ENCODE measurements at places on chromosomes 2 and 18.
A peak's percentile ranks its signal among the peaks of the same experiment; 100 is the strongest.

DNA sequence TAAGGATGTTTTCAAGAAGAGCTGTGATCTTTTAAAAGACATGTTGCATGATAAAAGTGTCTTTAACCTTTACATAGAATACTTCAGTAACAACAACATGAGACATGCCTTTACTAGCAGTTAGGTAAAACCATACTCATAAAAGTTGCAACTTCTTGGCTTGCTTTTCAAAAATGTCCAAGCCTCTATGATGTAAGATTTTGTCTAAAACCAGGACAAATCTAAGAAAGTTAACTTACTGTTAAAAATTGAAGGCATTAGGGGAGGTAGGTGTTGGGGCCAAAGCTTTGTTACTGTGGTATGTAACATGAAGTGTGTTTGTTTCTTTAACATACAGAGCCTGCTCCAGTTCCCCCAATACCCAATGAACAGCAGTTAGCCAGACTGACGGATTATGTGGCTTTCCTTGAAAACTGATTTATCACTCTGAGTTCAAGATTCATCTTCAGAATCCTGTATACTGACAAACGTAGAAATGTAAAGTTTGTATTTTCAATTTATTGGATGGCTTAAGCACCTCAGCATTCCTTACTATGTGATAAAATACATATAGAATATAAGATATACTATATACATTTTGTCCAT is 11.7 kb downstream of the COPS8 start:
- DNase-seq = no peak

GRCh38 chr2:221063568-221063967 is 508.5 kb downstream of the EPHA4 start:
- DNase-seq = no peak

- no peak for DNase-seq
Observed at GRCh38 chr18:77114415-77115191, 18.0 kb downstream of the MBP start.

DNA sequence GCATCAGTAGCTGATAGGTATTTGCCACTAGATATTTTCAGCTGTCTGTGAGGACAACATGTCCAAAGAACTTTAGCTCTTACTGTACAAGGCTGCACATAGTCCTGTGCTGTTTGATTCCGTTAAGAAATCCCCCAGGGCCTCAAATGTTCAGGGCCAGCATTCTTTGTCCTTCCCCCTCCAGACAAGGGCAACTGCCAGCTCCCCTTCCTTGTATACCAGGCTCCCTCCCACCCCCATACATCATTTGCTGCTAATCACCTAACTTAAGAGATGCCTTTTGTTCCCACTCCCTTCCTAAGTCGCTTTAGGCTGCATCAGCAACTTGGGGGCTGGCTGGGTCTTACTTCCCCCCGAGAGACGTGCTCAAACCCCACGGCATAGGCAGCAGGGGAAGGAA is 138.7 kb downstream of the CDH20 start:
- no peak for DNase-seq

DNA sequence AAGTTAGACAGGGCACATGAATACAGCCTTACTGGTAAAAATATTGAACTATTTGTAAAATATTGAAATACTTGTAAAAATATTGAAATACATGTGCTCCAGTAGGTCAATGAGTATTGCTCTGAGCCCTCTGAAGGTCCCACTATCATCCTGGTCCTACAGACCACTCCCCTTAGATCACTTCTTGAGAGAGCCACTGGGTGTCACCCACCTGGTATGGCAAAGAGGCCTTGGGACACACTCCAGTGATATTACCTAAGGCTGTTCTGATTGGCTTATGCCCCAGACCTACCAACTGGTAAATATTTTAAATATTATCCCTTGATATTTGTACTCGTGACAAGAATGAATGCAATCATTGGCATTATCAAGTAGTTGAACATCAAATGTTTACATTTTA is 5.0 kb downstream of the THSD7B start:
- no peak for DNase-seq

DNA sequence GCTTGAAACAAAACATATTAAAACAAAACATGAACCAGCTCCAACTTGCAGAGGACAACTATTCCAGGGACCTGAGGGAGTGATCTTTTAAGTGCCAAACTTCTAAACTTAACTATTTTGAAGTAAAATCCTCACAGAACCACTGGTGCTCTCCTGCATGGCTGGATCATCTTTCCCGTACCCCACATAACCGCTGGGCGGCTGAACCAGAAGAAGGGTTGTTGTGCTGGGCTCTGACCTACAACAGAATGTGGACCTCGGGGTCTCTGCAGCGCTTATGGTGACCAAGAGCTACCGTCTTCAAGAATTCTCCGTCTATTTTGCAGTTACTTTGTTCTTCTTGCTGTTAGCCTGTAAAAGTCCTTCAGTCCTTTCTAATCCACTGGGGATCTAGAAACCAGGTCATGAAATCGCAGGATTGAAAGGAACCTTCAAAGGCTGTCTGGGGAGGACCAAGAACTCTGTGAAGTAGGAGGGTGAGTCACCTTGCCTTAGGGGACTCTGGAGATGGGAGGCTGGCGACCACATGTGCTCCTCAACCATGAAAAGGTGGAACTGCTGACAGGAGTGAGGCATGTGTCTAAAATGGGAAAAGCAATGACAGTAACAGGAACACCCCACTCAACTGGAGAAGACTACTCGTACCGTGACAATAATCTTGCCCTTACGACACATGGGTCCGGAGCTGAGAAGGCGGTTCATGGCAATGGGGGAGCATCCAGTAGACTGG is 46.6 kb downstream of the HDLBP start:
- no peak for DNase-seq

DNA sequence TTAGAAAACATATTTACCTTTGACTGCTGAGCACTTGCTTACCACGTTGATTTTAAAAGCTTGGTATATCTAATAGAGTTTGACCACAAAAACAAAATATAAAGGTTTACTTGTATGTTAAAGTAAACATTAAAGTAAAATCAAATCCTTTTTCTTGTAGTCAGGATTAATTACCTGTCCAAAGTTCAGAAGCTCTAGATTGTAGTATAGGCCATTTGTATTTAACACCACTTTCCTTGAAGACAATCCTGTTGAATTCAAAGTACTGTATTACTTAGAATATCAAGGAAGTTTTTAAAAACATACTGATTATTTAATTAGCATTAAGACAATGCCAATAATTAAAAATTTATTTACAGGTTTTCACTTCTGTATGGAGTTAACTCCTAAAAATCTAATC is 53.0 kb downstream of the PGAP1 start:
- no peak for DNase-seq

- DNase-seq = peak; percentile 55
Observed at GRCh38 chr18:13265008-13265910, 46.7 kb downstream of the LDLRAD4 start.

- no peak for DNase-seq
Observed at GRCh38 chr2:214515111-214515510, 104.3 kb downstream of the VWC2L start.

DNA sequence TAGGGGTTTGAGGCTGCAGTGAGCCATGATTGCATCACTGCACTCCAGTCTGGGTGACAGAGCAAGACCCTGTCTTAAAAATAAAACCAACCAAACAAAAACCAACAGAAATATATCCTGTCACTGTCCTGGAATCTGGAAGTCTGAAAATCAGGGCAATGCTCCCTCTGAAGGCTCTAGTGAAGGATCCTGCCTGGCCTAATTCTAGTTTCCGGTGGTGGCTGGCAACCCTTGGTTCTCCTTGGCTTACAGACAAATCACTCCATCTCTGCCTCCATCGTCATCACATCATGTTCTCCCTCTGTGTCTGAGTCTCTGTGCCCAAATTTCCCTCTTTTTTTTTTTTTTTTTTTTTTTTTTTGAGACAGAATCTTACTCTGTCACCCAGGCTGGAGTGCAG is 15.9 kb upstream of the VPS4B start:
- DNase-seq = no peak

DNA sequence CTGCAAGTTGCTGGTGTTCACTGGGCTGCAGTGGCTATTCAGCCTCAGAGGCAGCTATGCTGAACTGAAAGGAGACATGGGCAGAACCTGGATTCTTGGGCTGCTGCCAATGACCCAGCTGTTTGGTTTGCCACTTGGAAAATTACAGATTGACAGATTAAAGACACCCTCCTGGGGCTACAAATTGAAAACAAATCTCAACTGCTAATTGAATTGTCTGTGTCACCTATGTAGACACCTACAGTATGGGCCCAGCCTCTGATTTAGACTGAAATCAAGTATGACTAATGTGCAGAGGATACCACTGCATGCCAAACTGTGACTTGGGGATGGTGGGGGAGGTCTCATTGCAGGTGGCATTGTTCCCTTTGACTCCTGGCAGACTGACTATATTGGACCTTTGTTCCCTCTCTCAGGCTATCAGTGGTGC is 42.8 kb downstream of the ITSN2 start:
- no peak for DNase-seq

DNA sequence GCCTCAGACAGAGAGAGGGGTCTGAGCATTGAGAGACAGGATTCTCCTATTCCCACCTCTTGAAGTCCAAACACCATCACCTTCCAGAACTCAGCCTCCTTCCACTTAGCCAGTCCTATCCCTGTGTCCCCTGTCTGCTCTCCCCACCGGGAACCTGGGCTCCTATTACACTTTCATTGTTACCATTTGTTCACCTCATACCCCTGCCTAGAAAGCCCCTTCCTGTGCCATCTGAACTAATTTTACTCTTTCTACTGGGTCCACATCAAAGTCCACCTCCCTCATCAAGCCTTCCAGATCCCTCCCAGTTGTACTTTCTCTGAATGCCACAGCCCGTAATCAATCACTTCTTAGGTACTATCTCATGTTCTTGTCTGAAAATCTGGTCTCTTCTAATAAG is 220.6 kb downstream of the ZBTB7C start:
- DNase-seq = no peak

DNA sequence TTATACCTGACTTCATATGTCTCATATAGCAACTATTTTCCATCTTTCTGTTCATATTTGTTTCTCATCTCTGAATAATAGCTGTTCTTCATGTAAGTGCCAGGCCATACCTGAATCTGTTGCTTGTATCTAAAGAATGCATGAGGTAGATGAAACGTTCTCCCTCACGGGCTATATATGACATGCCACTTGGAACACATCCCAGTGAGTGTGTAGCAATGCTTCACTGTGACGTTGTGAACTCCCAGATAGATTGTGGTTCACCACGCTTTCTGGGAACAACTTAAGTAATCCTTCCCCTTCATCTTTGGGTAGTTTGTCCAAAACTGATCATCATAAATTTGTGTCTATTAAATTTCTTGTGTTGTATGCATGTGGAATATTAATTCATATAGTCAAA is 60.1 kb downstream of the RDH14 start:
- no peak for DNase-seq

GRCh38 chr18:47756364-47757016 is 174.0 kb downstream of the SMAD2 start:
- DNase-seq = peak; percentile 44

DNA sequence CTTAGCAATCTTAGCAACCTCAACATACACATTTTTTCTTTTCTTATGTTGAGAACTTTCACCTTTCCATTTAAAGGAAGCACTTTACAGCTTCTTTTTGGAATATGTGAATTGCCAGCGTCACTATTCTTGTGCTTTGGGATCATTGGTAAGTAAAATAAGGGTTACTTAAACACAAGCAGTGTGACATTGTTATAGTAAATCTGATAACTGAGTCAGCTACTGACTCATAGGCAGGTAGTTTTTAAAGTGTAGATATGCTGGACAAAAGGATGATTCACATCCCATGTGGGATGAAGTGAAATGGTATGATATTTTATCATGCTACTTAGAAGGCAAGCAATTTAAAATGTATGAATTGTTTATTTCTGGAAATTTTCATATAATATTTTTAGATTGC is 637.2 kb downstream of the DCDC2C start:
- DNase-seq = no peak

DNA sequence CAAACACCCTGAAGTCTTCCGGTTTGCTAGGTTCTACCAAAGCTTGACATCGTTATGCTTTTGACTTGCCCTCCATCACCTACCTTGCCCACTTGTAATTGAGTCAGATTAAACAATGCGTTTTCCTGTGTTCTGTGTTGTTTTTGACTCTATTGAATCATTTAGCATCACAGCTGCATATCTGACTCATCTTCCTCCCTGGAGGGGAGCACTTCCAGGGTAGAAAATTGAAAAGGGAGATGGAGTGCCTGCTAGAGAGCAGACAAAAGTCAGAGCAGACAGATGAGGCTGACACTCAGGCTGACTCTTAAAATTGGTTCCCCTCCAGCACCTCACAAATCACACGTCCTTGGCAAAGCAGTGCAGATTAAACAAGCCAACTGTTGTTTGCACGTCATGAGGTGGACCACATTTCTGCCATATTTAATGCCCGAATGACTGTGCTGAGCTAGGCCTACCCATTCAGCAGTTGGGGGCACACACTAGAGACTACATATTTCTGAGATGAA is 2.2 kb downstream of the MPP4 start:
- DNase-seq = no peak

DNA sequence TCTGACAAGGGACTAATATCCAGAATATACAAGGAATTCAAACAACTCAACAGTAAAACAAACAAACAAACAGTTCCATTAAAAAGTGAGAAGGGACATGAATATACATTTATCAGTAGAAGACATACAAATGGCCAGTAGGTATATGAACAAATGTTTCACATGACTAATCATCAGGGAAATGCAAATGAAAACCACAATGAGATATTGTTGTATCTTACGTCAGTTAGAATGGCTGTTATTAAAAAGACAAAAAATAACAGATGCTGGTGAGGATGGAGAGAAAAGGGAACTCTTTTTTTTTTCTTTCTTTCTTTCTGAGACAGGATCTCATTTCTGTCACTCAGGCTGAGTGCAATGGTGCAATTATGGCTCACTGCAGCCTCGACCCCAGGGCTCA is 175.5 kb downstream of the CAMKMT start:
- DNase-seq = no peak

DNA sequence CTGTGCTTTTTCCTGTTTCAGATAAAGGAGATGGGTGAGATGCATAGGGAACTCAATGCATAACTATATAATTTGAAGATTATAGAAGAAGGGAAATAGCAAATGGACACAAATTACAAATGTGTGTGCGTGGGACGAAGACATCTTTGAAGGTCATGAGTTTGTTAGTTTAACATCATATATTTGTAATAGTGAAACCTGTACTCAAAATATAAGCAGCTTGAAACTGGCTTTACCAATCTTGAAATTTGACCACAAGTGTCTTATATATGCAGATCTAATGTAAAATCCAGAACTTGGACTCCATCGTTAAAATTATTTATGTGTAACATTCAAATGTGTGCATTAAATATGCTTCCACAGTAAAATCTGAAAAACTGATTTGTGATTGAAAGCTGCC is 16.4 kb upstream of the MSH2 start:
- no peak for DNase-seq

Data from stimulated activated CD4-positive, alpha-beta T cell treated with anti-CD3 and anti-CD28 coated beads, Interleukin-4, amount 100 ng/mL, for 48 hours (primary cell).